Cerebellar cortex (tissue), 1 donor: ENCODE measurements at places on chromosomes 12 and 14.

- no peak for DNase-seq
Observed at GRCh38 chr14:102255401-102256190, 49.4 kb downstream of the MOK start.

DNA sequence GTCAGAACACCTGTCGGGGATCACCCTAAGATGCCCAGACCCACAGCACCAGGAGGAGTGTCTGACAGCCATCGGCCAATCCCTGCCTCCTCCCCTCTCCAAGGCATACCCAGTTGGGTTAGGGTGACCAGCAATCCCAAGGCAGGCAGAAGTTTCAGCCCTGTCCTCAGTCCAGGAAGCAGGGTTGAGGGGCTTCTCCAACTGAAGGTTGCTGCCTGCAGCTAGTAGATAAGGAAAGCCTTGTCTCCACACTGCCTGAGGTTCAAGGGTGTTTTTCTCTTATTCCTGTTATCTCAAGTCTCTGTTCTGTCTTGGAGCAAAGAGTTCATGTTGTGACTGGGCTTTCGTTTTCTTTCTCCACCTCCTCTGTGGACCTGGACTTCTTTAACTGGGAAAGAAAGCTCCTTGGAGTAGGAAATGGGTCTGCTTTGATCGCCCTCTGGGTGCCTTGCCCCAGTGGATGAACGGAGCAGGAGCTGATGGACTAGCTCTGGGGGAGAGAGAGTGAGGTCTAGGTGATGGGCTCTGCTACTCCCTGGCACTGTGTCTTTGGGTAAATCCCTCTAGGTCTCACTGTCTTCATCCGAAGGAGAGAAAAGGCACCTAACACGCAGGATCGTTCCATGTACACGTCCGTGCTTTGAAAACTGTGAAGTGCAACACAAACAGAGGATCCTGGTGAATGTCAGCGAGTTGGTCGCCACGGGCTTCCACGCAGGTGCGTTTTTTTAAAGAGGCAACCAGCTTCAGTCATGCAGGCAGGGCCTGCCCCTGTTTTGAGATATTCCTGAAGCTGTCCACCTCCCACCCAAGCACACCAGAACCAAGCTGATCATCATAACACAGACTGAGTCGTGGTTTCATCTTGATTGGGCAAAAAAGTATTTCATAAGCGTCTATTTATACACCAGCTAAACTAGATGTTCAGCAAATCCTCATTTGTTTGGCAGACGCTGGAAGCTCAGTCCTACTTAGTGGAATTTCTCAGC lies 52.5 kb upstream of the FOXN3 start:
- peak; percentile 46 for DNase-seq

DNA sequence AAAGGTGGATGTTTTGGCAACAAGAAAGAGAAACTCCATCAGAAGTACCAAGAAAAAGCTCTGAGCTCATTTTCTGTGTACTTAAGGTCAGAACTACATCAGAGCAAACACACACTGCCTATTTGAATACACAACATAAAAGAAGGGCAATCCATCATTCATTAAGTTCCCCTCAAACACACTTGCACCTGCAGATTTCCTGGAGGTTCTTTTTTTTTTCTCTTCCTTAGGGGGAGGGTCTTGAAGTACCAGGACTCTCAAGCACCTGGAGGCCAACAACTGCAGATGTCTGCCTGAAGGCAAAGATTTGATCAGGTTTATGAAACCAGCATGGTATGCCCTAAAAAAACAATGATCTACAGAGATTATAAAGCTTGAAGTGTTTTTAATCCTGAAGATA lies 26.1 kb upstream of the PTHLH start:
- no peak for DNase-seq

- no peak for DNase-seq
Observed at GRCh38 chr12:108575199-108575912, 13.0 kb downstream of the ISCU start.

DNA sequence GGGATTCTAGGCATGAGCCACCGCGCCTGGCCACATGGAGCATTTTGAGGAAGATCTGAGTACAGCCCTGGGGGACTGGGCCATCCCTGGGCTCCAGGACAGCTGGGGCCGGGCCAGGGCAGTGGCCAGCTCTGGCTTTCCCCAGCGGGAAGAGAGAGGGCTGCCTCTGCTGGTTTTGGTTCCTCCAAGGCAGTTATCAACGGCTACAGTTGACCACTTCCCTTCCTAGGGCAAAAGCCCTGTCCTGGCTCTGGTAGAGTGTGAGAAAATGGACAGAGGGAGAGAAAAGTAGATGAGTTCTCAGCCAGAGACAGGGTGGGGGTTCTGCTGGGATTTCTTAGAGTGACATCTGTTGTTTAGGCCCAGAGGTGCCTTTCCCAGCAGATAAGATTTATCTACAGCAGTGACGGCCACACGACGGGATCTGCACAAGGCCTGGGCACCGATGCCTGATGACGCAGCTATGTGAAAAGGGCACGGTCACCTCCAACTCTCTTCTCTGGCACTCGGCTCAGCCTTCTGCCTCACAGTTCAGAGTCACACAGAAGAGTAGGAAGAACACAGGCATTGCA lies 5.5 kb upstream of the HVCN1 start:
- no peak for DNase-seq

DNA sequence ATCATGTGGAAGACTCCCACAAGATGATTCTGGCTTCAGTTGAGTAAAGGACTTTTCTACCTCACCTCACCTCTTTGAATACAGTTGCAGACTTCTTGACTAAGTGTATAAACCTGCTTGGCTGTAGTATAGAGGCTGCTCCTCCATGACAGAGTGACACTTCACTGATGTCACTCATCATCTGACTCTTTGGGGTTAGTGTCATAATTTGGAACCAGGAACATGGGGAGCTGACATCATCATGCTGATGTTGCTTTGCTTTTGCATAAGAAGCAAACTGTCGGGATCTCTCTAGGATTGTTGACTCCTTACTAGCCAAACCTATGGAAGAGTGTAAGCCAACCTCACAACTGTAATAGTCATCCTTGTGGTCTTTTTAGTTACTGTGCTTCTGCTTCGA lies 75.2 kb upstream of the PDZRN4 start:
- DNase-seq = no peak

DNA sequence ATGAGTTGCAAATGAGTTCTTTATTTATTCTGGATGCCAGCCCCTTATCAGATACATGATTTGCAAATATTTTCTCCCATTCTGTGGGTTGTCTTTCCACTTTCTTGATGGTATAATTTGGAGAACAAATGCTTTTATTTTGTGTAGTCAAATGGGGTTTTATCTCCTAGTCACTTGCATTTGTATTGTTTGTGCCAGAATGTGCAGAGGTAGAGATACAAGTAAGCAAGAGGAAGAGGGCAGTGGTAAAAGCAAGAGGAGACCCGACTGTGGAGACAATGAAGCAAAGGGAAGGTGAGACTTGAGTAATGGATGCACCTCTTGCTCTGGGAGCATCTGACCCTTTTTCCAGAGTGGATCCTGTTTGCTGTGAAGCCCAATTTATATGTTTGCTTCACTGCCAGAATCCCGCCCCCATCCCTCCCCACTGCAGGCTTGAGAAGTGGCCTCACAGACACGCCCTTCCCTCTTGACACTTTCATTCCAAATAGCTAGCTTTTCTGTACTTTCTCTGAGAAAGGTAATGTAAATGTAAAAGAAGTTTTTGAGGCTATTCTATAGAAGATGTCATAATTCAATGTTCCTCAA lies 786 bp upstream of the PFKM start:
- DNase-seq = peak; percentile 16

DNA sequence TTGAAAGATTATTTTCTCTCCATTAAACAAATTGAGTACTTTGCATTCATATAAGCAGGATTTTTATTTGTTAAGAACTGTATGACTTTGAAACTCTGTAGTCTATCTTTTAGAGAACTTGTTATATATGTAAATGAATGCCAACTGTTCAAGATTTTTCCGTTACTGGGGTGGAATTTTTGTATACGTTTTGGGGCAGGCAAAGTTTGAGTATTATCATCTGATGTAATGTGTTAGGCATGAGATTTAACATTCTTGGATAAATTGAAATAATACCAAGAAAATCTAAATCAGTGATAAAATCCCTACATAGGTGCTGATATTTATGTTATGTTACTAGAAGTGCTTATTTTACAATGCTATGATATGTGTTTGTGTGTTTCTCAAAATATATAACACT lies 8.4 kb downstream of the CNOT2 start:
- DNase-seq = no peak

- no peak for DNase-seq
Observed at GRCh38 chr12:22275843-22276242, 58.7 kb downstream of the ST8SIA1 start.

GRCh38 chr14:85572845-85573244 lies 42.9 kb downstream of the FLRT2 start:
- no peak for DNase-seq

DNA sequence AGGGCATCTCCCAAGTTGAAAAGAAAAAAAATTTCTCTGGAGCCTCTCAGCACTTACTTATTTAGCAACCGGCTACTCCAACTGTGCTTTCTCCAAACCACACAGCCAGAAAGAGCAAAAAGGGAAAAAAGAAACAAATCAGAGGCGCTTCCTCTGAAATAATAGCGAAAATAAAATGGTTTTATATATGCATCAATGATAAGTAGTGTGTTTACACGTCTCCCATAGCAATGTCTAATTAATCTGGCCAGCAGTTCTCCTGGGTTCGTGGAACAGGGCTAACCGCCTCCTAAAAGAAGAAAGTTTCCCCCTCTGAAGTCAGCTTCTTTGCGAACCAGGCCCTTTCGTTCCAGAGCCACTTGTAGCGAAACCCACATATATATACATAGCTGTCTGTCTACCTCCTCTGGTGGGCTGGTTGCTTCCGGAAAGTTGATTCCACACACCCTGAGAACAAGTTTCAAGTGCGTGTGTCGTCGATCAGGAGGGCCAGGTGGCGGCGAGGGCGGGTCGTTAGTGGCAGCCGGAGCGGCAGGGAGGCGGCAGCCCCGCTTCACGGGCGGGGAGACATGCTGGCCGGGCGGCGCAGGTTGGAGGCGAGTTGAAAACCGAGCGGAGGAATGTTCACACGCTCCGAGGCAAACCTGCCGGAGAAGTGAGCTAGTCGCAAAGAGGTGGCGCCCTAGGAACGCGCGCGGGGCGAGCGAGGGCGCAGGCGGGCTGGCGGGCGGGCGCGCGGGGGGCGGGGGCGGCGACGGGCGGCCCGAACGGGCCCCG lies 2.7 kb downstream of the PTHLH start:
- DNase-seq = peak; percentile 13

DNA sequence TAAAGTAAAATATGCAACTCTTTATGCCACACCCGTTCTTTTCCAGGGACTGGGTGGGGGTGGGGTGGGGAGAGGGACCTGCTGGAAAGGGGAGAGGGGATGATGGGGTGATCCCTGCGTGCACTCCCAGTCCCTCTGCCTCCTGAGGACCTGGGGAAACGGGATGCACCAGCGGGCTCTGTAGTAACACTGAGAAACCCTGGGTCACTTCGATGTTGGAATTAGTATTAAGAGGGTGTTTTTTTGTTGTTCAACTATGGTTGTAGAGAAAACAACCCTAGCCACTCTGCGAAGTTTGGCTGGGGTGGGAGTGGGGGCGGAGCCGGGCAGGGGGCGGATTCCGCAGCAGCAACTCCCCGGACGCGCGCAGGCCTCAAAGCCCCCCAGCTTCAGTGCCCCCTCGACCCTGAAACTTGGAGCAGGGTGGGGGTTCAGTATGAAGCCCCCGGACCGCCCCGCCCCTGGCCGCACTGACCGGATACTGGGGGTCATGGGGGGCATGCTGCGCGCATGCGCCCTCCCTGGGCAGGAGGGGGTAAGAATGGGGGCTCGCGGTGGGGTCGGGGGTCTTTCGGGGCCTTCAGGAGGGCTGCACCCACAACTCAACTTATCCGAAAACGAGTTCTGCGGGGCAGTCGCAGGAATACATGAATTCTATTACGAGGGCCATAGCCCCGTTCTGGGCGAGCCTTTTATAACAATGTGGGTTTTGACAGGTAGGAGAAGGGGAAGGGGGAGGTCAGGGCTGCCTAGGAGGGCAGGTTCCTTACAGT lies 1.3 kb upstream of the ARHGEF25 start:
- DNase-seq = no peak

DNA sequence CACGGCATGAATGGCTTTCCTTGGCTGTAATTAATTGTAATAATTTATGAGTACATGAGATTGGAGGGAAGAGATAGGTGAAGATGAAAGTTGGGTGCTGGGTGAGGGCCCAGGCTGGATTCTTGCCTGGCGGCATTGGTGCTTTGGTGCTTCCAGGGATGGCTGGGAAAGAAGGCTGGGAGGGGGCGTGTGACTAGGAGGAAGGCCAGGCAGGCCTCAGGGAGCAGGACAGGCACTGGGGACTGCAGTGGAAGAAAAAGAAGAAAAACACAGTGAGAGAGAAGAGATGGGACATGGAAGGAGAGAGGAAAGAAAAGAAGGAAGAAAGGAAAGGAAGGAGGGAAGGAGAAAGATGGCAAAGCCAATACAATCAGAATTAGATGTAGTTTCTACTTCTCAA lies 3.7 kb downstream of the HOXC9 start:
- DNase-seq = no peak

- no peak for DNase-seq
Observed at GRCh38 chr14:65164825-65165135, 62.5 kb upstream of the MAX start.

GRCh38 chr12:11753150-11753499 lies 103.7 kb downstream of the ETV6 start:
- DNase-seq = no peak

GRCh38 chr12:70919597-70920035 lies 922 bp downstream of the PTPRR start:
- peak; percentile 91 for DNase-seq

- no peak for DNase-seq
Observed at GRCh38 chr12:81078469-81079196, 754 bp downstream of the ACSS3 start.

DNA sequence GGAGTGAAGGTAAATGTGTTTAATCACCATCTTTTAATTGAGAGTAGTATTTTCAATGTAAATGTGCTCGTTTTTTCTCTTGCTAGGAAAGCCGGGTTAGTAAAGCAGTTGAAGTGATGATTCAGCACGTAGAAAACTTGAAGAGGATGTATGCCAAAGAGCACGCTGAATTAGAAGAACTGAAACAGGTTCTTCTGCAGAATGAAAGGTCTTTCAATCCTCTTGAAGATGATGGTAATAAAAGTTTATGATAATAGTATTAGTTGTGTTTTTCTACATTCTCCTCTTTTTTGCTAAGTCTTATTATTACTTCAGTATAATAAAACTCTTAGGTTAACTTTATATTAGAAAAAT lies 93.9 kb downstream of the DNAI7 start:
- DNase-seq = no peak

DNA sequence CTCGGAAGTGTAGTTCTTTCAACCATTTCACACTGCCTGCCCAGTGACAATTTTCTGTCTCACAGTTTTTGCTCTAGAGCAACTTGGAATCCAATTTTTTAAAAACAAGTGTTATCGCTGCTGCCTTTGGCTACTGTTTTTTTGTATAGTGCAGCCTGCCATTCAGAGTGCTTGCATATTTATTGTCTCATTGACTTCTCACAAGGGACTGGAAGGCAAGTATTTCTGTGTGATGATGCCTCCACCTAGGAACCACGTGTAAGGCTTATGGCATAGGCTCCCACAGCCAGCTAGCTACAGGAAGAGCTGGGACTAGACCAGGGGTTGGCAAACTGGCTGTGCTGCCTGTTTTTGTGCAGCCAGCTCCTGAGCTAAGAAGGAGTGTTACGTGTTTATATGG lies 903 bp downstream of the PARPBP start:
- peak; percentile 20 for DNase-seq

- peak; percentile 50 for DNase-seq
Observed at GRCh38 chr14:54781961-54782750, 120.5 kb downstream of the GCH1 start.
